ENCODE measurements at places on chromosomes 2 and 18. TPM values are rescaled to one million over a fixed set of nuclear protein-coding genes. Genes with fewer than 3 reads are reported as not detected.

GRCh38 chr2:23435250-23436035 is 50.5 kb downstream of the KLHL29 start:
- no peak for DNase-seq

GRCh38 chr2:155546721-155547555 is 785.6 kb downstream of the NR4A2 start:
- DNase-seq: no peak

DNA sequence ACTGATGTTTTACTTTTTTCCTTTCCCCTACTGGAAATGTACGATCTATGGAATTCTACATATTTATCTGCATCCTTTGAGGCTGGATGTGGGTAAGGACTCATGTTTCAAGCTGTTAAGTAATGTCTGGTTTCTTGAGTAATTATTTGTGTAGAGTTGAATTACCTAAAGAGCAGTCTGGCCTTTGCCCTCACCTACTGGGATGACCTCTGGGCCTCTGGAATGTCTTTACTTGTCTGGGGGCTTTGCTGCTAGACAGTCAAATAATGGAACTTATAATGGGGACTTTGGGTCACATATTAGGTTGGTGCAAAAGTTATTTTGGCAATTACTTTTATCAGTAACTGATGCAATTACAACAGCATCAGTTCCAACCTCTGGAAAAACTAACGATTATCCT is 244.7 kb downstream of the CCDC178 start:
- no peak for DNase-seq

SF3B1 gene
- 297 TPM for total RNA-seq

SERPINB10 gene
- total RNA-seq: not detected

TBR1 gene
- 0.11 TPM for total RNA-seq

GRCh38 chr2:205915130-205915524 is 170.8 kb downstream of the INO80D start:
- no peak for DNase-seq

CROCC2 gene
- total RNA-seq: not detected

EFHD1 gene
- 17.5 TPM for total RNA-seq

DNA sequence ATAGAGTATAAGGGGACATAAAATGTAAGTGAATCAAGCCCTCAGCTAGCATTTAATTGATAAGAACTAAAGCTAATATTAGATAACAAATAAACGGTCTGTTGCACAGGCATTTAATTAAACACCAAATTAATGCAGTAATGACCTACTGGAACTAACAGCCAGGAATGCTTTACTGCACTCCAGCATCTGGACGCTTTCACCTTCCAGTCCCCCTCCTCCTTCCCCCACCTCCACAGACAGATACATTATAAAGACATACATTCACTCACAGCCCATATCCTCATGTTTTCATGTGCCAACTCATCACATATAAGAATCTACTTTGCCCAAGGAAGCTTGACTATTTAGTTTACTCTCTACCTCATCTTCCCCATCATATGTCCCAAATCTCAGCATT is 337.4 kb upstream of the PIK3C3 start:
- no peak for DNase-seq

DNA sequence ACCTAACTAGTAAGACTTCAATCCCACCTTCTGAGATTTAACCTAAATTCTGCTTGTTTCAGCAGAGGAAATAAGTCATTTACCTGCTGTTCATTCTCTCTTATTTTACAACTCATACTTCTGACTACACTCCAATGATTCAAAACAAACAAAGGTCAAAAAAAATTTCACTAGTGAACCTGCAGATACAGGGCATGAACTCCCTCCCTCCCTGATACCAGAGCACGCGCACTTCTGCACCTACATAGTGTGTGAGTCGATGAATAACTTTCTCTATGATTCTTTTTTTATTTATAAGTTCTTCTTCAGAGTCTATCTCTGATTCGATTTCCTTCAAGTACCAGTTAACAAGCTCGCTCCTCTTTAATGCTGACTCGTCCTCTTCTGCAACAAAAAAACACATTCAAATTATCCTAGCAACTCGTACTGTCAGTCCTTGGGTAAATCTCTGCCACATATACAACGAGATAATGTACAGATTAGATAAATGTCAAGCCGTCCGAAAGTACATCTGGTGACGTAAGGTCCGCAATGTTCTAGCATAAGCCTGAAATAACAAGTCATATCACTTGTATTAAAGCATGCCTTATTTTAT is 7.4 kb upstream of the LCT start:
- DNase-seq: no peak

DNA sequence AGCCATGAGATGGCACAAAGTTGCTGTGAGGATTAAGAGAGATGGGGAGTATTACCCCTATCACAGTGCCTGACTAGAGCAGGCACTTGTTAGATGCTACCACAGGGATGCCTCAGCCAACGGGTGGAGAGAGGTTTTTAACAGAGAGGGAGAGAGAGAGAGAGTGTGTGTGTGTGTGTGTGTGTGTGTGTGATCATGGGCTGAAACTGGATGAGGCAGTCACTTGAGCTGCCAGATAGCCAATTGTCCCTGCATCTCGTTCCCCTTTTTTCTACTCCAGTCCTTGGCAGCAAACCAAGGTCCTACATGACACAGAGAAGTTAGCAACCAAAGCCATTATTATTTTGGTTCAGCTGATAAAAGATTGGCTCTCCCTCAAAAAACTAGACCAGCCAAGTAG is 3.0 kb downstream of the CD8A start:
- DNase-seq: peak; percentile 84

DNA sequence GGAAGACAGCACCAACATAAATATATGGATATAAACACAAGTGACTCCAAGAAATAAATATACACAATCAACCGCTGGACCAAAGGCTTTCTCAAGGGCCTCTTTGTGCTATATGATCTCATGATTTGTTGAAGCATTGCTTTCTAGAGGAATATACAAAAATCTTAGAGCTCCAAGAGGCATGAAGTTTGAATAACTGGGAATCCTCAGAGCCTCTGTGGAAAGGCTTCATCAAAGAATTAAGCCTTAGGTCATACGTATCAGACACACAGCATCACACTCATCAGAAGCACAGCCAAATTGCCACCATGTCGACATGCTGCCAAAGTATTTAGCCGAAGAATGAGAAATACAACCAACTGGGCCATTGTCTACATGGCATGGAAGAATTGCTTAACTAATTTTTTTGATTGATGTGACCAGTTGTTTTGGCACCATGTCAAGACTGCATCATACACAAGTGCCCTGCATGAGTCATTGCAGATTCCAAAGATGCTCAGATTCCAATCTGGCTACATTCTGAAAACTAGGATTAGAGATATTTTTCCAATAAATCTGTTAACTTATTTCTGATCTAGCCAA is 860.6 kb upstream of the ZEB2 start:
- DNase-seq: no peak

DPP4 gene
- total RNA-seq: 12.7 TPM

GRCh38 chr2:204638471-204639194 is 93.4 kb downstream of the PARD3B start:
- no peak for DNase-seq

DNA sequence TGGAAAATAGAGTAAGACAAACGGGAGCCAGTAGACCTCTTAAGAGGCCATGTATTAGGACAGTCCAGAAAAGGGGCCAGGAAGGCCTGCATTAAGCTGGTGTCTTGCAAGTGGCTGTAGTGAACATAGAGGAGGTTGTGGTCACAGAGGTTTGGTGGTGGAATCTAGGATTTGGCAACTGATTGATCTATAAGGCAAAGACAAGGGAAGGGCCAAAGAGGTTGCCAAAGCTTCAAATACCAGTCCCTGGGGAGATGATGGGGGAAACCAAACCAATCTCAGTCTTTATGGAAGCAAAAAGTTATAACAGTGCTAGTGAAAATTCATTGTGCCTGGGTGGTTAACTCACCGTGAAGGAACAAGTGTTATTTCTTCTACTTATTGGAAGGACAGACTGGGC is 28.7 kb upstream of the RTN4 start:
- DNase-seq: no peak

TMEM247 gene
- not detected for total RNA-seq

GRCh38 chr2:19746611-19747309 is 155.0 kb downstream of the TTC32 start:
- no peak for DNase-seq

- no peak for DNase-seq
Measured at GRCh38 chr18:63307551-63308200, 11.9 kb downstream of the BCL2 start.

MRPS5 gene
- total RNA-seq: 52.2 TPM

LRRC30 gene
- not detected for total RNA-seq

DNA sequence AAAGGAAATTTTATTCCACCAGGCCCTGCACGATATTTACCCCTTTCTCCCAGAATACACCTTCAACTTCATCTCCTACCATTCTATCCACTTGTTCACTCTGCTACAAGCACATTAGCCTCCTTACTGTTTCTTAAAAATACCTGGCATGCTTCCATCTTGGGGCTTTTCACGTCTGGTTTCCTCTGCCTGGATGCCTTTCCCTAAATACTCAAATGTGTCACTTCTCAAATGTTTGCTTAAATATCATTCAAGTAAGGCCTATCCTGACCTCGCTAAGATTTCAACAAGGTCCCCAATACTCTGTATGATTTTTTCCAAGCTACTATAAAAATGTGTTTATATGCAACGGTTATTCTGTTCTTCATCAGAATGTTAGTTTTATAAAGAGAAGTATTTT is 433.0 kb upstream of the CHAC2 start:
- DNase-seq: no peak

DNA sequence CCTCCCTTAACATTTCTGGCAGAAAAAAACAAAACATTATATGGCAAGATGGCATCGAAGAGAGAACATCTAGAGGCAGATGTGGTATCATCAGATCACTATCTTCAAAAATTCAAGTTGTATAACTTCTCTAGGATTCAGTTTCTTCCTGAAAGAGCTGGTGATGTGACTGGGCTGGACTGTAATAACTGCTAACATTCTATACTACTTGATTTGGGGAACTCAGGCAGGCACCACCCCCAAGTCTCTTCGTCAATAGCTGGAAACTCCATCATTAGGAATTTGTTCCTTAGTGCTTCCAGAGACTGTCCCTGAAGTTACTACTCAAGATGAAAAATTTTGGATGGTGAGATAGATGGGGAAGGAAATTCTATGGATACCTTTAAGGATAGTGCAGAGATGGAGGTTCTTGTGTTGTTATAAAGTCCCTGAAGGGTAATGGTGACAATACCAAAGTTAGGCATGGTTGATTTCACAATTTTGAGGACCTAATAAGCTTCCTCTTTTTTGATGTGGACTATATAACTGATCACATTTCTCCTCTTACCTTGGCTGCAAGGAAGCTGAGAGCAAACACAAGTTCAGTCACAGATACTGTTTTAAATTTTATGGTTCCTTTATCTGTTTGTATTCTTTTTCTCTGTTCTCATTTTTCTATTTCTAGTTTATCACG is 59.1 kb upstream of the PGAP1 start:
- no peak for DNase-seq

GRCh38 chr2:130769343-130769907 is 14.1 kb downstream of the AMER3 start:
- no peak for DNase-seq

DNA sequence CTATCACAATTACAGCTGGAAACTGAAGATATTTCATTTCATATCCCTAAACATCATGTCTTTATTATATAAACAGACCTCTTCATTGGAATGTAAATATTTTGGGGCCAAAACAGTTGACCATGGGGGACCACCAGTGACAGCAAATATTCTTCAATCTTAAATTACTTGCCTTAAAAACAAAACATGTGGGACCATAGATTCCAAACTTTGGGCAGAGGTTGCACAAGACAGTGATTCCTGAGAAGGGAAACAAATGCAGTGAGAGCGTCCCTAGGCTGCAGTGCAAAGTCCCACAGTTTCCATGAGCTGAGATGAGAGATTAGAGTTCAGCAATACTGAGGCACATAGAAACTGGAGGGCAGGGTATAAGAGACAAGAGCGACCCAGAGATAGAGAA is 818.9 kb downstream of the CBLN2 start:
- no peak for DNase-seq

- no peak for DNase-seq
Measured at GRCh38 chr2:75274936-75275335, 75.6 kb upstream of the TACR1 start.

DNA sequence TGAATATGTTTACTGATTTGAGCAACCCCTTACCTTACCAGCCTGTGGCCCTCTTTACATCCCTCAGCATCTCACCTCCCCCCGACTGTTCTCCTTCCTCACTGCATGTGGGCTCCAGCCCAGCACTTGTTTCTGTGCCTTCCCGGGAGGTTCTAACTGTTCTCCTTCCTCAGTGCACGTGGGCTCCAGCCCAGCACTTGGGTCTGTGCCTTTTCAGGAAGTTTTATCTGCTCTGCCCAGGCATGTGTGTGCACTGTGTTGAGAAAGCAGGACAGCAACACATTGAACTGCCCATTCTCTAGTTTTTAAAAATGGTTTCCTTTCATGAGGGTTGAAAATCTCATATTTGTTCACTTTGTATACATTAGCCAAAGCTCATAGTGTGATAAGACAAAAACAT is 158.4 kb downstream of the ATP9B start:
- no peak for DNase-seq

DNA sequence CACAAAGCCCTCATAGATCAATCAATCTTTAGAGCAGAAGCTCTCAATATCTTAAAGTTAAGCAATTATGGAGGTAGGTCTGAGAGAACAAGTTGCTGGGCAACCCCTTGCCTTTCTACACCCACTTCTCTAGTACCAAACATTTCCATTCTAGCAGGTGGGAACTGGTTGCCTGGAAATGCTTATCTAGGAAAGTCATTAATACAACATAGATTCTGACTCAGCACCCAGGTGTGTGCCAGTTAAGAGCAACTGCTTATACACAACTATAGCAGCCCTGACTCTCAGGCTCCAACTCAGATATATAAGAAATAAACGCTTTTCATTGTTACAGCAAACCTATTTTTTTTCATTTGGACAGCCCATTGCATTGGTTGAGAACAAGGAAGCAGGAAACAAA is 237.7 kb downstream of the IRS1 start:
- DNase-seq: no peak

GRCh38 chr2:100367163-100367562 is 44.9 kb upstream of the LONRF2 start:
- DNase-seq: no peak

- DNase-seq: no peak
Measured at GRCh38 chr2:191018643-191019119, 4.7 kb upstream of the STAT1 start.

CHPF gene
- 126 TPM for total RNA-seq

DNA sequence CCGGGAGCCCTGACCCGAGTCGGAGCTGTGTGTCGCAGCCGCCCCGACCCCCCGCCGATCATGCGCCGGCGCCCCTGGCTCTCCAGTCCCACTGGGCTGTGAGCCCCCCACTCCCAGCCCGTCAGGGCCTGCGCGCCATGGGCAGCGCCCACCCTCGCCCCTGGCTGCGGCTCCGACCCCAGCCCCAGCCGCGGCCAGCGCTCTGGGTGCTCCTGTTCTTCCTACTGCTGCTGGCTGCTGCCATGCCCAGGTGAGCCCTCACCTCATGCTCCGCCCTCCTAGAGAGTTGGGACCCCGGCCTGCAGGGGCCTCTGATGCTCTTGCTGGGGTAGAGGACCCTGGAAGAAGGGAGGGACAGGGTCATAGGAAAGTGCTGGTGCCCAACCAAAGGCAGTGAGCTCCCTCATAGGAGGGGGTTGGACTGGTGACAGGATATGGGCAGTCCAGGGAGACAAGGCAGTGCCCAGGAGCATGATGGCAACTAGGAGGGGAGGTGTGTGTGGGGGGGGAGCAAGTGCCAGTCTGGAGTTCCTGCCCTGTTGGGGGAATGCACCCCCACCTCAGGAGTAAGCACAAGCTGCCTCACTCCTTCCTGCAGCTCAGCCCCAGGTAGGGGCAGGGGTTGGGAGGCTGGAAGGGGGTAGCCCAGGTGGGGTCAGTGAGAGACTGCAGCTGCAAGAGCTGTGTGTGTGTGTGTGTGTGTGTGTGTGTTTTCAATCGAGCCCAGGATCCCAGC is 375 bp downstream of the WNT10A start:
- DNase-seq: no peak

CCDC150 gene
- total RNA-seq: 0.94 TPM
